ENCODE measurements at places on chromosomes 4 and X.
A peak's percentile ranks its signal among the peaks of the same experiment; 100 is the strongest.

DNA sequence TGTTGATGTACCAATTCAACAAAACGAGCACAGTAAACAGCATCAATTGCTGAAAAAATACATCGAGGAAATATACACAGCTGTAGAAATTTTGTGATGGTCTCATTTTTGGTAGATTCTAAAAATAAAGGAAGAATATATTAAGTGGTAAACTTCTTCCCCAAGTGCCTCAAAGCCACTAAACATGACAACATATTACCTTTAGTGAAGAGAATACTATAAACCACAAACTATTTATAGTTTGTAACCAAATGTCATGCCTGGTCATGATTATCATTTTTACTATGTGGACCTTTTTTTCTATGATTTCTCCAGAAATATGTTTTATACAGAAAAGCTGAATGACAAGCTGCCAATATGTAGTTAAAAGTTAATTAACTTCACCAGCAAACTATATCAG, 106.9 kb downstream of the THOC2 start:
- no peak for DNase-seq

GRCh38 chr4:63430105-63430504, 979.1 kb downstream of the TECRL start:
- no peak for DNase-seq

GRCh38 chr4:168319486-168320019, 1.0 kb upstream of the DDX60 start:
- no peak for DNase-seq

GRCh38 chrX:39757971-39758370, 339.8 kb downstream of the BCOR start:
- DNase-seq, result no peak

GRCh38 chr4:39472396-39472795, 13.5 kb downstream of the LIAS start:
- DNase-seq, result no peak

- DNase-seq, result peak; percentile 41
Measured at GRCh38 chrX:24148535-24149350, 786 bp upstream of the ZFX start.

- no peak for DNase-seq
Measured at GRCh38 chr4:13990596-13991589, 363.4 kb upstream of the BOD1L1 start.

DNA sequence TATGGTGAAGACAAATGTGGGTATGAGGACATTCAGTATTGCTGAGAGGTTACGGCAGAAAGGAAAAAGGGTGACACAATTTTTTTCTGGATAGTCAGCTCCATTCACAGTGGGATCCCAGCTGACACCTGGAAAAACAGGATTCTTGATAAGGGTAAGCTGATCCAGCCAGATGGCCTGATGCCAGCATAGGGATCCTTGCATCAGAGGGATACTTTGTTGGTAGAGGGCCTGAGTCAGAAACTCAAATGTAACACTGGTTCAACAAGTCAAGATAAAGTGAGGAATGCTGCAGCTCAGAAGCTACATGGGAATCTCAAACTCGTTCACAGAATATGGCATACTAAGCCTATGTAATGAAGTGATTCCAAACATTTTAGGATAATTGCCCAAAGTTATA, 726.7 kb downstream of the C4orf33 start:
- DNase-seq, result no peak

- DNase-seq, result no peak
Measured at GRCh38 chr4:8175686-8176085, 17.1 kb upstream of the ABLIM2 start.

DNA sequence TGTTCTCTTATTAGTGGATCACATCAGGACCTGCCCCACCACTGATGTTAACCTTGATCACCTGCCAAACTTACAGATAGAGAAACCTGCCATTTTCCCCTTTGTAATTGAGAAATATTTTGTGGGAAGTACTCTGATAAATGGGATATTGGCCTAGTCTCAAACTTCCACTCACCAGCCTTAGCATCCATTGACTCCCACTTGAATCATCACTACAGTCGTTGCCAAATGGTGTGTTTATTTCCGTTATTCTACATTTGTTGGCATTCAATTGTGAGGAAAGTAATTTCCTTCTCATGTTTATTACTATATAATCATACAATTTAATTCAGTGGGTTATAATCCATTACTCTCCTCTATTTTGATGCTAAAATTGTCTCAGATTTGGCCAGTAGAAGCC, 156.4 kb upstream of the CXCL13 start:
- DNase-seq, result no peak

- DNase-seq, result no peak
Measured at GRCh38 chrX:154531626-154532025, 15.0 kb downstream of the G6PD start.

DNA sequence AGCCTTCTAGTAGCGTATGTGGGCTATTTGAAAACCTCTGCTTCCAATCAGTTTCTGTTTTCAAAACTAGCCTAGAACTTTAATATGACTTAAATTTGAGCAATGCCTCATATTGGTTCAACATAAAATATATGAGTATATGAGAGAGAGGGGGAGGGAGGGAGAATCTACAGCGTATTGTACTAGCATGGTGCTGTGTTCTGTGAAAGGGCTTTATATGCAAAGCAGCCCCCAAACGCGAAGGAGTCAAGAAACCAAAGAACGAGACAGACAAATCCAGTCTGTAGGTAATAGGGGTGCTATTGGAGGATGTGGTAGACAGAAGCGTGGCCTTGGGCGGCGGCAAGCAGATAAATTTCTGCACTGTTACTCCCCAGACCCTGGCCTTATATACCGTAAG, 784 bp upstream of the ANXA5 start:
- no peak for DNase-seq

GRCh38 chr4:74734995-74735394, 59.3 kb downstream of the BTC start:
- no peak for DNase-seq

GRCh38 chr4:38046727-38047489, 86.7 kb downstream of the PTTG2 start:
- no peak for DNase-seq

DNA sequence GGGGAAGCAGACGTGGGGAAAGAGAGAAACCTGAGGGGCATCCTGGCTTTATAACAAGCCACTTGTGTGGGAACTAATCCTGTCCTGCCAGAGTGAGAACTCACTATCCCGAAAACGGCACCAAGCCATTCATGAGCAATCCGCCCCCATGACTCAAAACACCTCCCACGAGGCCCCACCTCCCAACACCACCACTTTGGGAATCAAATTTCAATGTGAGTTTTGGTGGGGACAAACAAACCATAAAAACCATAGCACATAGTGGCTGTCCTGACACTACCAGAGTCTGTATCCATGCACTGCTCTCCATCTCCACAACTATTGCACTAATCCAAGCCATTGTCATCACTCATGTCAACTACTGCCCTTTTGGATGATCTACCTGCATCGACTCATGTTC, 28.5 kb upstream of the SEPTIN6 start:
- no peak for DNase-seq

DNA sequence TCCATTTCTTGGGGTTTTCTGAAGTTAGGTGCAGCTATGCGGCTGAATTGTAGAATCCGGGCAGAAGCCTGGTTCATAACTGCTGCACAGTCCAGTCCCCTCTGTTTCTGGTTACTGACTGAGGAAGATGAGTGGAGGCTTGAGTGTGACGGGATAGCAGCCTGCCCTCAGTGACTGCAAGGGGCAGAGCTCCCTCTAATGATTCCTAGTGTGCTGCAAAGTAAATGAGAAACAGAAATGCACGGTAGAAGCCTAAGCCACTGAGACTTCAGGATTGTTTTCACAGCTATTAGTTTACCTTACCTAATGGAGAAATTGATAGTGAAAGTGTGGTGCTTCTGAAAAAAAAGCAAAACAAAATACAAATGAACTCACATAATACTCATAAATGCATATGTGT, 189.2 kb downstream of the GPM6A start:
- DNase-seq, result no peak

DNA sequence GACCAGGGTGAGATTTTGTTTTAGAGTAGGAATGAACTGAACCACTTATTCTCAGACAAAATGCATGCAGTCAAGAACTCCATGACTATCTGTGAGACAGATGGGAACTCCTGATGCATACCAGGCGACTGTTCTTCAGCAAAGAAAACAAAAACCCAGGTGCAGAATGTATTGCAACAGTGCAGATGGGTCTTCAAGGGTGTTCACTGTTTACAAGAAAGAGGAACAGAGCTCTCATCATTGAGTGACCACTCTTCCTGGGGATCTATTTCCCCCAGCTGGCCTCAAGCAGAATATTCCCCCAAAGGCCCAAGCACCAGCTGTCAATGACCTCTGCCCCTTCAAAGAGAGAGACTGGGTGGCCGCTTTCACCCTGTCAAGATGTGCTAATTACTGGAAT, 39.7 kb upstream of the BMP3 start:
- no peak for DNase-seq

- no peak for DNase-seq
Measured at GRCh38 chr4:83885256-83886182, 349.6 kb downstream of the GPAT3 start.

- DNase-seq, result no peak
Measured at GRCh38 chrX:103681443-103681842, 5.1 kb downstream of the MORF4L2 start.

- no peak for DNase-seq
Measured at GRCh38 chr4:114396808-114397207, 201.8 kb upstream of the UGT8 start.

GRCh38 chr4:134650461-134650860, 448.9 kb upstream of the PABPC4L start:
- DNase-seq, result no peak

GRCh38 chrX:39167791-39168190, 366.5 kb downstream of the MID1IP1 start:
- DNase-seq, result no peak

- DNase-seq, result no peak
Measured at GRCh38 chr4:22420291-22420690, 95.6 kb downstream of the ADGRA3 start.

DNA sequence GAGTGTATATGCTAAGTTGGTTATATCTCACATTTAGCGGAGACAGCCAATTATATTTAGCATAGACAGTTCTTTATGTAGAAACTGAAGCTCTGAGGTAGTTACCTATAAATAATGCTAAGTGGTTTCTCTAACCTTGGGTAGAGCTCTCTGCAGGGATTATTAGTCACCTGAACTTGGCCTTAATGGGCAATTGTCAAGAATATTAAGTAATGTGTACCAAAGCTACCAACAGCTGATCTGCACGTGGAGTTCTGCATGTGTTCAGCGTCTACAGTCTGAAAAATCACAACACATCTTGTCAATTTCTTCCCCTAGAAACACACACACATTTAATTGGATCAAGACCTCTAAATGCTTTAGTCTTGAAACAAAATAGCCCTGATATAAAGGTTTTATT, 740.6 kb upstream of the FAM241A start:
- no peak for DNase-seq

GRCh38 chrX:10649265-10649664, 28.9 kb upstream of the MID1 start:
- DNase-seq, result no peak

- peak; percentile 94 for DNase-seq
Measured at GRCh38 chr4:140153718-140154571, at the start of gene MAML3. Gene MAML3, minus strand, starts transcription at chr4:140154184. Its CDS starts 857 bp downstream, at chr4:140153327.

DNA sequence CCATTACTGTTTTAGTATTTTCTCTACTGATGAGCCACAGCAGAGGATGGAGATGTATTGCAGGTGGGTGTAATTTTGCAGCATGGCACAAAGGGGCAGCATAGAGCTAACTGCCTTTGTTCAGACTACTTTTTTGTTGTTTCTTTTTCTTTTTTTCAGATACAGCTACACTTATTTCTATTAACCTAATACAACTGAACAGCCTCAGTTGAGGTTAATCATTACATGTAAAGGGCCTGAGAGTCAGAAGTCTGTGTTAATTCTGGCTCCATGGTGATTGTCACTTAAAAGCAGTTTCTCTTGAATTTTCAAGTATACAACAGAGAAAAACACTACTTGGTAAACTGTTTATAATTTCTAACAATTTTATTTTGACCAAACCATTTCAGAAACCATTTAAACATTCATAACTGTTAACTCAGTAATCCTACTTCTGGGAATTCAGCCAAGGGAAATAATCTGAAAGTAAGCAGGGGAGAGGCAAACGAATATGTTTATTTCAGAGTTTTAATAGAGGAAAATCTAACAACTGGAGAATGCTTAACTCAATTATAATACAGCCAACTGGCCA, 13.9 kb upstream of the PPEF2 start:
- DNase-seq, result no peak

DNA sequence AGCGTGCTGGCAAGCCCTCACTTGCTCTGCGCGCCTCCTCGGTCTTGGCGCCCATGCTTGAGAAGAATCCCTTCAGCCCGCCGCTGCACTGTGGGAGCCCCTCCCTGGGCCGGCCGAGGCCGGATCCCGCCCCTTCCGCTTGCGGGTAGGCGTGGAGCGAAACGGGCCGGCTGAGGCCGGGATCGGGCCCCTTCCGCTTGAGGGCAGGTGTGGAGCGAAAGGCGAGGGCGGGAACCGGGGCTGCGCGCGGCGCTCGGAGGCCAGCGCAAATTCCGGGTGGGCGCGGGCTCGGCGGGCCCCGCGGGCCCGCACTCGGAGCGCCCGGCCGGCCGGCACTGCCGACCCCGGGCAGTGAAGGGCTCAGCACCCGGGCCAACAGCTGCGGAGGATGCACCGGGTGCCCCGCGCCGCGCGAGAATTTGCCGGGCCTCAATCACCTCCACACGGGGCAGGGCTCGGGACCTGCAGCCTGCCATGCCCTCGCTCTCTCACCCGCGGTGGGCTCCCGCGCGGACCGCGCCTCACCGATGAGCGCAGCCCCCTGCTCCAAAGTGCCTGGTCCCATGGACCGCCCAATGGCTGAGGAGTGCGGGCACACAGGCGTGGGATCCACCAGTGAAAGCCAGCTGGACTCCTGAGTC, 58.1 kb upstream of the GBA3 start:
- no peak for DNase-seq

- no peak for DNase-seq
Measured at GRCh38 chr4:111323496-111323895, 700.6 kb upstream of the PITX2 start.

DNA sequence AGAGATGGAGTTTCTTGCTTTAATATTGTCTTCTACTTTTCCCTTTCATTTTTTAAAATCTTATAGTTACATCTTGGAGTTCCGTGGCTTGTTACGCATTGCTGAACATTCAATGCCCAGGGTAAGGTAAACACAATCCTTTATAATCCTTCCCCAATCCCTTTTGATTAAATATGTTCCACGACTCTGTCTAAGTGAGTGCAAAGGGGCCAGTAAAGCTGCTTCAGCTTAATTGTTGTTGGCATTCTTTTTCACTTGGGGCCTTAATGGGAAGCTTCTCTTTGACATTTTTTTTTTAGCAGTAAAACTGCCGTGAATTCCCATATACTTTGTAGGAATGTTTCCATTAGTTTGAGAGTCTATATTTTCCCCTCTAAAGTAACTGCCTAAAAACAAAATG, 1028.1 kb downstream of the C4orf33 start:
- DNase-seq, result no peak

GRCh38 chrX:72123471-72124185, 8.1 kb downstream of the RTL5 start:
- no peak for DNase-seq

- DNase-seq, result no peak
Measured at GRCh38 chrX:40570346-40571093, 10.2 kb upstream of the ATP6AP2 start.

DNA sequence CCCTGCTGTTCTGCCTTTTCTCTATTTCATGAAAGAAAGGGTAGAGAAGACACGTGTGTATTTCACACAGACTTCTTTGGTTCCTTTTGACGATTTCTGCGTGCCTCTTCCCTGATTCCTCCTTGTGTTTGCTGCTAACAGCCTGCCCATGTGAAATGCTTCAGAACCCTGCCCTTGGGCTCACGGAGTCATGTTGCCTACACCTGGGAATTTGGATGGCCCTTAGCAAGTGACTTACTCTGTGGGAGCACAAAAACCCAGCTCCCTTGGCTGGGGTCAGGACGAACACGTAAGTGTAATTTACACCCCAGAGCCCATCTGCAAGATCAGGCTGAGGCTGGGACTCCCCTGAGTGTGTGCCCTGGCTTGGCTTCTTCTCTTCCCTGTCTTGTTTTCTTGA, 220.3 kb upstream of the BCOR start:
- no peak for DNase-seq

Measured in liver (tissue), 10 donors.